NCI-H1694 (cell line): ENCODE measurements at places on chromosomes 2 and 18.
A peak's percentile ranks its signal among the peaks of the same experiment; 100 is the strongest.

DNA sequence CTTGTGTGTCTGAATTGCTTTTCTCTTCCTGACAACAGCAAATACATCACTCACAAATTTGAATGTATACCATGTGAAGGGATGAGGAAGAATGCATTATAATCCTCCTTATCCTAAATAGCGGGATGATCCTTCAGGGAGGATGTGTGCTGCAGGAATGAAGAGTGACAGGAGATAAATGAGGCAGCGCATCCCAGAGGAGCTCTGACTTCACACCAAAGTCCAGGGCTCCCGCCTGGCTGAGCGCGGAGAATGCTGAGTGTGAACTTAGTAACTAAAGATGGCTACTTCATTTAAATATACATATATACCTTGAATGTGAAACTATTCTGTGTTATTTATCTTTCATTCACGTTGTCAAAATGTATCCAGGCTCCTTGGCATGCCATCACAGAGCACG lies 145.2 kb upstream of the TPO start:
- DNase-seq: no peak

DNA sequence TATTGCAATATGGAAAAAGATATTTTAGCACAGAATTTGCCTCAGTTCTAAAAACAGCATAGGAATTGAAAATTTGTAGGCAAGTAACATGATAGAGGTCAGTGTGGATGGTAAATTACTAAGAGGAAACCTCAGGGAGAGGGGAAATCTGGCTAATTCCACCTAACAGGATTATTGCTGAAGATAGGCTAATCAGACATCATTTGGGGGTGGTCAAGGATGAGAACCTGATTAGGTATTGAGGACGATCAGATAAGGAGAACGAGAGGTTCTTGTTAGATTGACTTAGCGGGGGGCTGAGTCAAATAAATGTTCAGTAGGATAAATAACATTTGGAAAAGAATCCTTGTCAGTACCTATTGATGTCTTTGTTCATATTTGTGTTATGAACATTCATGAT lies 543.2 kb upstream of the LRRTM4 start:
- DNase-seq: no peak

DNA sequence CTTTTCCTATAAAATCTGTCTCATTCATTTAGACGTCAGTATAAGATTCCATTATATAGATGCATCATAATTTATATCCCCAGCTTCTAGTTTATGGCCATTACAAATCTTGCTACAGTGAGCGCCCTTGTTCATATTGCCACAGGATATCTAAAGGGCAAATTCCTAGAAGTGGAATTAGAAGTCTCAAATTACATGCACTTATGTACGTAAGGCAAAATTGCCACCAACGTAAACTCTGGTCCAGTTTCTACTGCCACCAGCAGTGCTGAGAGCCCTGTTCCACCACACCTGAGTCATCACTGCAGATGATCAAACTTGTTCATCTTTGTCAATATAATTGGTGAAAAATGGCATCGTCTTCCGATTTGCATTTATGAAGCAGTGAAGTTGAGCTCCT lies 90.9 kb upstream of the ID2 start:
- no peak for DNase-seq

- DNase-seq: no peak
These were observed 45.9 kb downstream of the PTRHD1 start for GRCh38 chr2:24747299-24747698.

DNA sequence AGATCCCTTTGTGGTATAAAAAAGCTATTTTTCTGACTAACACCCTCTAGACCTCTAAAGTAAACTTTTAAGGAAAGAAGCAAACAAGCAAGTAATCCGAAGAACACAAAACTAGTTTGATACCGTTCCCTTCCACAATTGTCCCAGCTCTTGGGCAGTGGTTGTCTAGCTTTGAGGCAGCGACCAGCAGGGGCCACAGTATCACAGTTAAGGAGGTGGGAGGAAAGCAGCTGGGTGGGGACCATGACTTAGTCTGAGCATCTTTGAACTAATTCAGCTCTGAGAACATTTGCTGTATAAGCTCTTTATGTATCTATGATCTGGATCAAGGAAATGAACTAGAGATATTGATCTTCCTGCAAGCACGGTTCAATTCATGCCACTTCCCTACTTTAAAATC lies 51.0 kb downstream of the SF3B1 start:
- no peak for DNase-seq

GRCh38 chr2:15941481-15941850 lies 1.1 kb downstream of the MYCN start:
- peak; percentile 55 for DNase-seq

DNA sequence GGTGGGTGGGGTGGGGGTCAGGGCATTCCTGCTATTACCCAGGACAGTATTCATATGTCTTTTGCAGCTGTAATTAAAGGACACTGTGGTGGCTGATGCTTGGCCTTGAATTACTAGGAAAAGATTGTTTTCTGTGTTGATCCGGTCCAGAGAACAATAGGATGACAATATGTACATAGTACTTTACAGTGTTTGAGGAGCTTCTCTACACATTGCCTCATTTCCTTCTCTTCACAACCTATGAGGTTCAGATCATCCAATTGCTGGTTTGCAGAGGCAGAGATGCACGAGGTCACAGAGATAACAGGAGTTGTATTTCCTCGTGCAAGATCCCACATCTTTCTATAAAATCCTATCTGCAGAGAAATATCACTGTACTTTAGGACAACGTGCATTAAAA lies 119.5 kb downstream of the LIPG start:
- DNase-seq: no peak

GRCh38 chr2:200765139-200765951 lies 46.4 kb upstream of the BZW1 start:
- DNase-seq: no peak

GRCh38 chr2:72191441-72191840 lies 43.8 kb upstream of the CYP26B1 start:
- DNase-seq: no peak

GRCh38 chr2:109287838-109288237 lies 158.8 kb downstream of the SH3RF3 start:
- no peak for DNase-seq

DNA sequence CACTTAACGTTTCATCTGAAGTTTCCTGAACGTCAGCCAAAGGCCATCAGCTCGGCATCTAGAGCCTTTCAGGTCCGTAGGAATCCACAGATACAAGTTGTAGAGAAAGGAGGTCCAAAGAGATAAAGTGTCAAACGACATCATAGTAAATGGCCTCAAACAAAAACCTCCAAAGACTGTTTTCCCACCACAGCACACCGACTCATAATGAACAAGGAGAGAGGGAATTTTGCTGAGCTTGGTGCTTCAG lies 150.3 kb downstream of the PXDN start:
- DNase-seq: no peak

DNA sequence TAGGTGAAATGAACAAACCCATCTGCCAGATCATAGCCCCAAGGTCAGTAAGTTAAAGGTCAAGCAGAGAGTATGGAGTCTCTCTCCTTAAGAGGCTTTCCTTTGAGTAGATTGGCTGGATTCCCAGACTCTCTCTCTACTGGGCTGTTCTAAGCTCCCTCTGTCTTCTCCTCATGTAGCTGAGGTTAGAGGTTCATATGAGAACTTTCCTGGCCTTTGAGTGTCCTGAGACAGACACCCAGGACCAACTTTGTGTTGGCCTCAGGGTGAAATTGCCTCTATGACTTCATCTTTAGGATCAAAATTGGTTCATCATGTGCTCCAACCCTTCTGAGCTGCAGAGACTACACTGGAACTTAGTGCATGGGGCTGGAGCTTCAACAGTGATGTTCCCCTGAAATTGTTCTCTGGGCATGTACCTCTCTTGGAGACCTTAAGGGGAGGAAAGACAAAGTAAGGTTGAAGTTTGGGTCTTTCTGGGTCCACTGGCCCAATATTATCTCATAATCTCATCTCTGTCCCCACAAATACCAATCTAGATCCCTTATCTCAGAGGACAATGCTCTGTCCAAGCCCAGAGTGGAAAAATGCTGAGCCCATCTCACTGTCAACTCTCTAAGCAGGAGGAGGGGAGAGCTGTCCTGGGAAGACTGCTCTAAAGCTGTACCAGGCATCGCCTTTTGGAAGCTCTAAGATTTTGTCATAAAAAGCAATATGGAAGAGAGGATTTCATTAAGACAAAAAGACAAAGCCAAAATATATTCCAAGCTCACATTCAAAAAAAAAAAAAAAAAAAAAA lies 177.3 kb upstream of the ARL4C start:
- no peak for DNase-seq

GRCh38 chr2:175034716-175035115 lies 29.5 kb upstream of the CHN1 start:
- DNase-seq: no peak

DNA sequence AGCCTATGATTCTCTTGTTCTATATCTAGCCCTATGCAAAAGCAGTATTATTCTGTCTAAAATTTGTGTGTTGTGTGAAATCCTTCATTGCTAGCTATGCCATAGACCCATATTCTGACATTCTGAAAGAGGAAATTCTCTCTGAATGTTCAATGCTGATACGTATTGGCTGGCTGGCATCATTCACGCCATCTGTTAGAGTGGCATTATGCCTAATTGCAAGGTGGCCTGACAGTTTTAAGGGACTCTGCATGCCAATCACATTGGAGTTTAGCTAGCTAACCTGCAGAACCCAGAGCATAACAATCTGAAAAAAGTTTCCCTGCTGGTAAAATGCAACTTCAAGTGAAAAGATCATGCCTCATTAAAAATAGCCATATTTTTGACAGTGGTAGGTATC lies 316.0 kb downstream of the SOX11 start:
- peak; percentile 91 for DNase-seq

GRCh38 chr2:190088917-190089316 lies 26.4 kb upstream of the MSTN start:
- peak; percentile 82 for DNase-seq

- no peak for DNase-seq
These were observed 391.5 kb upstream of the VWC2L start for GRCh38 chr2:214019229-214019972.

DNA sequence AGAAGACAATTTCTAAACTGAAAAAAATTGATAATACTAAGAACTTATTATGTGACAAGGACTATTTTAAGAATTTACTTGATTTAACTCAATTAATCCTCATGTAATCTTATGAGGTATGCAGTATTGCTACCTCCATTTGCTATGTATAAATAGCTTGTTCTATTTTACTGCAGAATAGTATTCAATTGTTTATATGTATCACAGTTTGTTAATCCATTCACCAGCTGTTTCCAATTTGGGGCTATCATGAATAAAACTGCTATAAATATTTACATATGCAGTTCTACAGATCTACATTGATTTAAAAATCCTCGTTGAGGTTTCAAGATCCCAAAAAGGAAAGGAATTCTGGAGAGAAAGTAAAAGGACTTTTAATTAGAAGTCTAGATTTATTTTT lies 54.8 kb upstream of the DOCK10 start:
- DNase-seq: no peak

DNA sequence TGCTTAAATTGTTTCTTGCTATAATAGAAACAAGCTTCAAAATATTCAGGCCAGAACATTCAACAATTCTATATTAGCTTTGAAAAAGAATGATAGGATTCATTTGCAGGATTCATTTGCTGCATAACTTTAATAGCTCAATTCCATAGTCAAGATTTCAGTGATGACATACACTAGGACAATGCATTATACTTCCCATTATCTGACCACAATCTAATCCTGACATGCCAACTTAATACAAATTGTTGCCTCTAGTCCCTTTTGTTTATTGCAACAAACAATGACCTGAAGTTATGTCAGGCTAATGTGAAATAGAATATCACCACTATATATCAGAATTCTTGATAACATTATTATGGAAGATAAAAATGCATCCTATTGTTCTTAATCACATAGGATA lies 169.4 kb downstream of the DNAH7 start:
- no peak for DNase-seq

DNA sequence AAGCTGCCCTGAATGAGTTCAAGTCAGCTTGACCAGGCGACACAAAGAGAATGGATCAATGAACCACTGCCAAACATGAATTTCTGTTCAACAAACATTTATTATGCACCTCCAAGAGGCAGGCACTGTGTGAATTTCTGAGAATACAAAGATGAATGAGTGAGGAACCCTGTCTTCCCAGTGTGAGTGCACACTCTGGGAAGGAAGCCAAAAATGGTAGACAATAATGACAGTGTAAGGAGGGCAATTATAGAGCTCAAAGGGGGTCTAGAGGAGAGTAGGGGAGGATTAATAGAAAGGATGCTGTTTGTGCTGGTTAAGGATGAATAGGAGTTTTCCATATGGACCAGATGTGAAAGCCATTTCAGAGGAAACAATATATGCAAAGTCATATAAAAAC lies 213.4 kb downstream of the DCC start:
- DNase-seq: no peak

DNA sequence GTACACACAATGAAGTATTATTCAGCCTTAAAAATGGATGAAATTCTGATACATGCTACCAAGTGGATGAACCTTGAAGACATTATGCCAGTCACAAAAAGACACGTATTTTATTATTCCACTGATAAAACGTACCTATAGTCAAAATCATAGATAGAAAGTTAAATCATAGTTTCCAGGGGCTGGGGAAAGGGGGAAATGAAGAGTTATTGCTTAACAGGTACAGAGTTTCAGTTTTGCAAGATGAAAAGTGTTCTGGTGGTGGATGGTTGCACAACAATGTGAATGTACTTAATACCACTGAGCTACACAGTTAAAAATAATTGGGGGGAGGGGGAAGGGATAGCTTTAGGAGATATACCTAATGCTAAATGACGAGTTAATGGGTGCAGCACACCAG lies 279.0 kb upstream of the STON1 start:
- no peak for DNase-seq

- no peak for DNase-seq
These were observed 52.0 kb upstream of the TRIM43 start for GRCh38 chr2:95539836-95540235.

GRCh38 chr2:203025592-203025991 lies 10.9 kb downstream of the NBEAL1 start:
- DNase-seq: no peak

GRCh38 chr2:99572373-99573164 lies 82.8 kb upstream of the REV1 start:
- DNase-seq: no peak

DNA sequence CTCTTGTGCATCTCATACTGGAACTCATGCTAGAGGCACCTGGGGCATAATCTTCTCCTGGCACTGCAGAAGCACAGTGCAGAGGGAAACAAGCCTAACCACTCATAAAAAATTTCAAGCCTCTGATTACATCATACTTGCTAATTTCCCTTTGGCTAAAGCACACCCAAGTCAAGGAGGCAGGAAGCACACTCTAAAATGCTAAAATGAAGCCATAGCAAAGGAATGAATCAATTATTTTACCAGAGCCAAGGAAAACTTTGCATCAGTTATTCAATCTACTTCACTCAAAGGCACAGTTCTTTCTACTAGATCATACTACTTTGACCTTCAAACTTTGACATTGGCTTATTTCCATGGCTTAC lies 79.6 kb upstream of the SPOPL start:
- no peak for DNase-seq

DNA sequence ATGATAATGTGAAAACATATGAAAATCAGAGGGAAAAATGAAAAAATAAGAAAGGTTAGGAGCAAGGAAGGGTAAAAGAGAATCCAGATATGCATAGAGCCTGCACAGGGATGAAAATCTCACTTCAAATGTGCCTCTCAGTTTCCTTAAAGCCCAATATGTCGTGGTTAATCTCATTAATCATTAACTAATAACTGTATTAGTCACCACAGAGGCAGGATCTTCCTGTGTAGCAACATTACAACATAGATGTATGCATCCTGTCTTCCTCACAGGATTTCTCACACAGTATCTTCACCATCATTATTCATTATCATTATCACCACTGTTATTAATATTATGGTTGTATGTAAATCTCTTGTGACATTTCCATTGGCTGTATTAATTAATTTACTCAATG lies 361.2 kb upstream of the SOX11 start:
- no peak for DNase-seq

GRCh38 chr2:231542136-231542535 lies 11.9 kb upstream of the NMUR1 start:
- DNase-seq: no peak
